ENCODE measurements at places on chromosomes 1 and 21.

- DNase-seq = no peak
Observed at GRCh38 chr1:228361314-228362140, 45.1 kb downstream of the TRIM11 start.

DNA sequence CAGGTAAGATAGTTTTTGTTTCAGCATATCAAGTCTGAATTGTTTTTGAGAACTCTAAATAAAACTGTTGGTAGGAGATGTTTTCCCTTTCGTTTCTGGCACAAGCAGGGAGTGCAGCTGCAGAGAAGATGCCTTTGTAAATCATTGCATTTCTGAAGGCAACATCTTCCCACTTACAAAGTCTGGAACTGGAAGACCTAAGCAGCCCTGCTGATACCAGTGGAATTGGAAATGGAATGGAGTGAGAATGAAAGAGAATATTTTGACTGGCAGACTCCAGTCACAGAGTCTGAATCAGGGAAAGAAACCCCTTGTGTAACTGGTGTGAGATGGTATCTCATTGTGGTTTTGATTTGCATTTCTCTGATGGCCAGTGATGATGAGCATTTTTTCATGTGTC lies 815.6 kb downstream of the LTN1 start:
- no peak for DNase-seq

GRCh38 chr1:217419194-217419551 lies 211.7 kb downstream of the GPATCH2 start:
- no peak for DNase-seq

DNA sequence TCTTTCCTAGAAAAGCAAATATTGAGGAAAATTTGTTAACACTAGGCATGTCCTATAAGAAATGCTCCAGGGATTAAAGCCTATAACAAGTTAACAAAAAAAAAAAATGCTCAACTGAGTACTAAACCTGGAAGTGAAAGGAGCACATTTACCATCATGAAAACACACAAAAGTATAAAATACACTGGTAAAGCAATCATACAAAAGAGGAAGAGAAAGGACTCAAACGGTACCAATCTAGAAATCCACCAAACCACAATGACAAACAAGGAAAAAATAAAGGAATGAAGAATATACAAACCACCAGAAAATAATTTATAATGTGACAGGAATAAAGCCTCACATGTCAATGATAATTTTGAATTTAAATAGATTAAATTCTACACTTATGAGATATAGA lies 21.2 kb downstream of the CD1E start:
- DNase-seq = no peak

DNA sequence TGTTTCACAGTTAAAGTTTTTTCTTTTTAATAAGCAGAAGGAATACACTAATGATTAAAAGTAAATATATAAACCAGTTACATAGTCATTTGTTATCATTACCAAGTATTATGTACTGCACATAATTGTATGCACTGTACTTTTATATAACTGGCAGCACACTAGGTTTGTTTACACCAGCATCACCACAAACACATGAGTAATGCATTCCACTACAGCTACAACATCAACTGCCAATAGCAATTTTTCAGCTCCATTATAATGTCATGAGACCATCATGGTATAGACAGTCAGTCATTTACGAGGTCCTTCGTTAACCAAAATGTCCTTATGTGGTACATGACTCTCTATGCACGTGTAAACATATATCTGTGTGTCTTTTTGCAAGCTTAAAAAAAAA lies 35.2 kb downstream of the SCYL3 start:
- DNase-seq = peak; percentile 56

DNA sequence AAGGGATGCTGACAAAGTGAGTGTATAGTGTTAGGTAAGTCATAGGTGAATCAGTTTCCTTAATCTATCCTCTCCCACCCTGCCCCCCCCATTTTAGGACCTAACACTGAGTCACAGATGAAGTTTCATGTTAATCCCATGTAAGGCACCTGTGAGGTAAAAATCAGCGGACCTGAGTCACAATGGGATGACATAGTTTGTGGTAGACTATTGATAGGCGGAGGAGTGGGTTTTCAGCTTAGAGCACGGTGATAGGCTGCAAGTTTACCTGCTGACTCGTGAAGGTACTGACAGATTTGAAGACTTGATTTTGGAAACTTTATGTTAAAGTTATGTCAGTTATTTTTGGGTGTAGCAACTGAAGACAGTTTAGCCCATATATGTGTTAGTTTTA lies 1.7 kb downstream of the TOR1AIP1 start:
- DNase-seq = peak; percentile 78

DNA sequence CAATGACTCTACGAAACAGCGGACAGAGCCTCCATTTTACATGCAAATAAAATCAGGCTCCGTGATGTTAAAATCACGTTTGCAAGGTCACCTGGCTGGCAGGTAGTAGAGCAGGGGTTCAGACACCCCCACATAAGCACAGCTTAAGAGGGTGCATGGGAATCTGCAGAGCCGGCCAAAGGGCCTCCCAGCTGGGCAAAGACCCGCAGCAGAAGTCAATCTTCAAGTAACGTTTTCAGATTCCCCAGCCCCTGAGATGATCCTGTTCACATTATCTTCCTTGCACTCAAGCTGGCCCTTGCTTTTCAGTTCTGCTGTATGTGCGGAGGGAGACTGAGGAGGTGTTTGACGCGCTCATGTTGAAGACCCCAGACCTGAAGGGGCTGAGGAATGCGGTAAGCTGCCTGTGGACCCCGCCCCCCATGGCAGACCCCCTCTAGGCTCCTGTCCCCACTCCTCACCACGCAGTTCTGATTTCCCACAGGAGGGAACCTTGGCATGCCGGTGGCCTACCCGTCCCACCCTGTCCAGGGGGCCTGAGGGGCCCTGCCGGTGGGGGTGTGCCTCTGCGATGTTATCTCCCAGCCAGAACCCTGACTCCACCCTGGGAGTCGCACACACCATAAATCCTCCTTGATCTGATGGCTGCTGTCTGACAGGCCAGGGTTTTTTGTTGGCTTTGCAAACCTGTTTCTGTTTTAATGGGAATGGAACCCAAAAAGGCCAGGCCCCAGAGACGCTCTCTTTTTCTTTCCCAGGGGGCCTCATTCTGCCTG lies 28.2 kb downstream of the GRHL3 start:
- no peak for DNase-seq

- DNase-seq = peak; percentile 43
Observed at GRCh38 chr1:94772230-94772641, 47.9 kb upstream of the SLC44A3 start.

DNA sequence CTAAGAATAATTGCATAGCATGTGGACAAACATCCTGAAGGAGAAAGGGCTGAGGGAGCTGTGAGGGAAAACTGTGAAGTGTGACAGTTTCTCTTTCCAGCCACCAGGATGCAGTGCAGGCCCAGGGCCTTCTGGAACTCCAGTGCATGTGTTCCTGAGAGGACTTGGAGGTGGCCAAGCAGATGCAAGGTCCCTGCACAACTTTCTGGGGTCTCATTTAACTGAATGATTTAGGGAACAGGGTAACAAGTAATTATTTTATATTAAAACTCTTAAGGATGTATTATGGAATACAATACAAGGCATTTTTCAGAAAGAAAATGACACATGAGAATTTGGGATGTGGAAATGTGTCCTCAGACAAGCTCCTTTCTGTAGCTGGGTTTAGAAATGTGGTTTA lies 61.2 kb upstream of the MCOLN3 start:
- peak; percentile 79 for DNase-seq

DNA sequence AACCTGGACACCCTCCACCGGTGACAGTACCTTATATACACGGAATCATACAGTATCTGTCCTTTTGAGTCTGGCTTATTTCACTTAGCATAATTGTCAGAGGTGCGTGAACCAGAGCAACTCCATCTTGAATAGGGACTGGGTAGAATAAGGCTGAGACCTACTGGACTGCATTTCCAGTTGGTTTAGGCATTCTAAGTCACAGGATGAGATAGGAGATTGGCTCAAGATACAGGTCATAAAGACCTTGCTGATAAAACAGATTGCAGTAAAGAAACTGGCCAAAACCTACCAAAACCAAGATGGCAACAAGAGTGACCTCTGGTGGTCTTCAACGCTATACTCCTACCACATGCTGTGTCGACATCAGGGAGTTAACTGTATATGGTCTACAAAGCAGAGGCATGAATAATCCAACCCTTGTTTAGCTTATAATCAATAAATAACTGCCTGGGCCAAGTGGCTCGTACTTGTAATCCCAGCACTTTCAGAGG lies 1.4 kb upstream of the FDPS start:
- peak; percentile 46 for DNase-seq

DNA sequence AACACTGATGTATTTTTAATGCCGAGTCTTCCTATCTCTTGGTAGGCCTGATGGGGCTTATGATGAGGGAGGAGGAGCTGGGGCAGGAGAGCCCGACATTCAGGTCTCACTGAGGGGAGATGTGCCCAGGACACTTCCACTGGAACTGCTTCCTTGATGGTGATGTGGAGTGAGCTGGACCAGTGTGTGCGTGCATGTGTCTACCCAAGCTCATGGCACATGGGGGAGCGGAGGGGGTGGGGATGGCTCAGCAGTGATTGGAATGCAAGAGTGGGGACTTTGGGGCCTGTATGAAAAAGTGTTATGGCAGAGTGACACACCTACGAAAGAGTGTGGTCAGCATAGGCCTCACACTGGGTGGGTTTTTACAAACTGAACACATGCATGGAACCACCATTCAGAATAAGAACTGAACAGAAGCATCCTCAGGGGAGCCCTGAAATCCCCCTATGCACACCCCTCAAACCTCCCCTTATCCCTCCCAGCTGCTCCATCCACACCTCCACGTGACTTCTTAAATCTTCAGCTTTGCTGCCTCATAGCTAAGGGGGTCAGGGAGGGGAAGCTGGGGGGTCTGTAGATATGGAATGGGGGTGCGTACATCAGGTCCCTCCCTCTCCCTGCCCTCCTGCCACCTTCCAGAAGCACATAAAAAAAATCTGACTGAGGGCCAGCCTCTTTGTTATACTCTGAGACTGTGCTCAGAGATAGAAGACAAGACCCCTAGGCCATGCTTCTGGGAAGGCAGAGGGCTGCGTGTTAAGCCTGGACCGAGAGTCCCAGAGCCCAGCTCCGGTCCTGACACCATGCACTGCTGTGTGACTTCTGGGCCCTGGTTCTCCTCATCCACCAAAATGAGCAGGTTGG lies 11.6 kb downstream of the IL6R start:
- no peak for DNase-seq

DNA sequence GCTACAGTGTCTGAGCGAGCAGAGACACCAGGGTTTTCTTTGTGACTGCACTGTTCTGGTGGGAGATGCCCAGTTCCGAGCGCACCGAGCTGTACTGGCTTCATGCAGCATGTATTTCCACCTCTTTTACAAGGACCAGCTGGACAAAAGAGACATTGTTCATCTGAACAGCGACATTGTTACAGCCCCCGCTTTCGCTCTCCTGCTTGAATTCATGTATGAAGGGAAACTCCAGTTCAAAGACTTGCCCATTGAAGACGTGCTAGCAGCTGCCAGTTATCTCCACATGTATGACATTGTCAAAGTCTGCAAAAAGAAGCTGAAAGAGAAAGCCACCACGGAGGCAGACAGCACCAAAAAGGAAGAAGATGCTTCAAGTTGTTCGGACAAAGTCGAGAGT lies 2.7 kb downstream of the ZBTB18 start:
- DNase-seq = no peak

DNA sequence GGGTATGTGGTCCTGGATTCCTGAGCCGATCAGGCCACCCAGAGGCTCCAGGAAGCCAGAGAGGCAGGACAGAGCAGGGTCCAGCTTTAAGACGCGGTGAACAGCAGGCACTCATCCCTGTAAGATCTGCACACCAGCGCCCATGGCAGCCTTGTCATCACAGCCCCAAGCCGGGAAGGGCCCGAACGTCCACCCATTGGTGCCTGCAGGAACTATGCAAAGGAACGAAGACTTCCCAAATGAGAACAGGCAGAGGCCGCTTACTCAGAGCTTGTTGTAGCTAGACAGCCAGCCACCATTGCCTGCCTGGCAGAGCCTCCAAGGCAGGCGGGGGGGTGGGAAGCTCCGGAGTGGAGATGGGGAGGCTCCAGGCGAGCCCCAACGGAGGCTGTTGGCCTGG lies 12.1 kb upstream of the ARHGEF16 start:
- DNase-seq = no peak

DNA sequence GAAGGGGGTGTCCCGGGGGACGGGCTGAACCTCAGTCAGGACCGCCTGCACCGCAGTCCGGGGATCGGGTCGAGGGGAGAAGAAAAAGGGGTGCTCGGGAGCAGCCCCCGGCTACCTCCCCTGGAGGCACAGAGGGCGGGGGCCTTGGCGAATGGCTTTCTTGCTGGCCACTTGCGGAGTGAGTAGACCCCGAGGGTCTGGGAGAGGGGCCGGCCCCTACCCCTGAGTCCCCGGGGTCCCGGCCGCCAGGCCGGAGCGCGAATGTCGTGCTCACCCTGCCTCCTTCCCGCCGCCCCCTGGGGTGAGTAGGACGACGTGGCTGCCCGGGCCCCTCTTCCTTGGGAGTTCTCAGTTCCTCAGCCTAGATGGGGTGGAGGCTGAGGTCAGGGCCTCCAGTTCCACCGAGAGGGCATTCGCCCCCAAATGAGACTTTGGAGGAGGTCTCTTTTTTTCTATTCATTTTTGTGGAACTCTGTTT lies 113.0 kb downstream of the OSBPL9 start:
- no peak for DNase-seq

GRCh38 chr1:67564193-67564592 lies 120.8 kb upstream of the GADD45A start:
- DNase-seq = no peak

DNA sequence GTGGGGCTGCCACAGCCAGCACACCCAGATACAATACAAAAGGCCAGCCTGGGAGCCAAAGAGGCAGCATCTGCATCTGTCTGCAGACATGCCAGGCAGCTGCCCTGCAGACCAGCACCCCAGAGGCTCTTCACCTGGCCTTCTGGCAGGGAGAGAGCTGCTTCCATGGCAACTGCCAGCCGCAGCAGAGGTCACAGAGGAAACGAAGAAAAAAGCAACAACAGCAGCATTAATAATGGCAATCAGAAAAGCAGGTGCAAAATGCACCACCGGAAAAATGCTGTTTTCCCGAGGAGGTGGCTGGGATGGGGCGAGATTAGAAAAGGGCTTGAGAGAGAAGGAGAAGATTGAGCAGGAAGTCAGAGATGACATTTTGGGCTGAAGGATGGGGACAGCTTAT lies 309.5 kb downstream of the PCP4 start:
- no peak for DNase-seq

GRCh38 chr1:84585803-84586202 lies 11.6 kb upstream of the CTBS start:
- DNase-seq = no peak

GRCh38 chr1:53276153-53276901 lies 38.0 kb upstream of the MAGOH start:
- DNase-seq = no peak

GRCh38 chr1:238439511-238439910 lies 548.8 kb upstream of the ZP4 start:
- no peak for DNase-seq
